ENCODE measurements at places on chromosomes 12 and 14.
A peak's percentile ranks its signal among the peaks of the same experiment; 100 is the strongest.

- no peak for DNase-seq
These were observed 258.7 kb downstream of the KSR2 start for GRCh38 chr12:117710121-117710520.

DNA sequence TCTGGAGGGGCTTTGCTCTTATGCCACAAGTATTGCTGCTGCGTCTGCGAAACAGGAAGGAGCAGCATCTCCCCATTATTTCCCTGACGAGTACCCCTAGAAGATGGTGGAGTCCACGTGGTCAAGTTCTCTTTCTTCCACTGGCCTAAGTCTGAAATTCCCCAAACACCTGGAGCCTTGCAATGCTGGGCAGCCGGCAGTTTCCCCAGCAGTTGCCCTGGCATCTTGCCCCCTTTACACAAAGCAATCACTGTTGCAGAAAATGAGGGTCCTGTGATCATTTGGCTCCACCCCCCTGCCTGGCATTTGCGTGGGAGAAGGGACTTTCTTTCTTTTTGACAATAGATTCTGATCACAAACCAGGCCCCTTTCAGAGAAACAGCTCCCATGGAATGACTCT lies 56.9 kb downstream of the FOS start:
- DNase-seq, result no peak

DNA sequence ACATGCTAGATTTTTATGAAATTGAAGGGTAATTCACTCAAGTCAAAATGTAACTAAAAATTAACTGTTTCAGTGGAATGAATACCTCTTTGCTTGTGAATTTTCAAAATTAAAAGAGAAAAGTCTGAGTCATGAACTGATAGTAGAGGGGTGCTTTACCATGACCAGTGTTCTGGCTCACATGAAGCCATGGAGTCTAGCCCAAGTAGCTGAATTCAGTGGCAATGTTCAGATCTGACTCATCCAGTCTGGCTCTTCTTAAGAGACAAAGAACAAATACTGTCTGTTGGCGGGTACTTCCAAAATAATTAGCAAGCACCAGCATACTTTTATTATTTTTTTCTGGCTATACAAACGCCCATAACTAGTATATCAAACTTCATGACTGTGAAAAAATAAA lies 366.3 kb upstream of the GARIN6 start:
- no peak for DNase-seq

DNA sequence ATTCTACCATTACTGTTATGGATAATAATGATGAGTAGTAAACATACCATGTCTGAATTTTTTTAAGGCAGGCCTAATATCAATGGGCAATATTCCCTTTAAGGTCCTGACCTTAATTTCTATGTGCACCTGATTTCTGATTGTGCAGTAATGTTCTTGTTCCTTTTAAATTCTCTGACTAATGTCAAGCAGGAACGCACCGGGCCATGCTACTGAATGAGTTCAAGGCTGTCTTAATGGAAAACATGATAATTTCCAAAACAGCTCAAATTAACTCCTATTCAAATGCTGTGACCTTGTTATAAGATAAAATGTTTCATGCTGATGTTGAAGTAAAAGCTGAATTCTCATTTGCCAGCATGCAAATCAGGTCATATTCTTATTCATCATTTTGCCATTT lies 6.8 kb downstream of the TAS2R46 start:
- peak; percentile 29 for DNase-seq

DNA sequence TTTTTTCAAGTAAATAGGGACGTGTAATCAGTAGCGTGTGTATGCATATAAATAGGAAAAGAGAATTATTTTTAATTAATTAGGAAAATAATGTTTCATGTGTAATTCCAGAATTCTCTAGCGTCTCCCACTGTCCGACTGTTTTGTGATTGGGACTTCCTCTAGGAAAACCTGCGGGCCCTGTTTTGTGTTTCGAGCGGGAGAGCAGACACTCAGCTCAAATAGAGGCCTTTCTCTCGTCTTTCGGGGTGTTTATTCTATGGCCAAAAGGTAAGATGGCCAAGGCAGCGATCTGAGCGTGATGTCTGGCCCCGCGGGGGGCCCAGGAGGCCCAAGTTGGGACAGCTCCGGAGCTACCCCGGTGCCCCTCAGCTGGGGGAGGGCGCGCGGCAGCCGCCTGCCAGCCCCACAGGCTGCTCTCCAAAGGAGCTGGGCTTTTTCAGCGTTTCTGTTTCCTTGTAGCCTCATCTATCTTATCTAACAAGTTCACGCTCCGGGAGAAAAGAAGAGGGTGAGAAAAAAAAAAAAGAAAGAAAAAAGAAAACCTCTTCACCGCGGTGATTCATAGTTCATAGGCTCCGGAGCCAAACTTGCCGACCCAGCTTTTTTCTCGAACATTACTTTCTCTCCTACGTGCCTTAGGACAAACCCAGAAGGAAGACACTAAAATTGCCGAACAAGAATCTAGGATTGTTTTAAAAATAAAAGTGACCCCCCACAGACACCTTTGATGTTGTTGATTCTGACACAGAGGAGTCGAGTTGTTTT lies 7.5 kb upstream of the FOXG1 start:
- no peak for DNase-seq

All from lung microvascular endothelial cell (primary cell).